ENCODE measurements at places on chromosomes 3 and 15.

- no peak for DNase-seq
Observed at GRCh38 chr3:124441766-124442165, 288.5 kb upstream of the UMPS start.

GRCh38 chr3:10437995-10438901 lies 67.1 kb downstream of the ATP2B2 start:
- no peak for DNase-seq

GRCh38 chr3:122621112-122621511 lies 43.7 kb downstream of the PARP15 start:
- DNase-seq: no peak

DNA sequence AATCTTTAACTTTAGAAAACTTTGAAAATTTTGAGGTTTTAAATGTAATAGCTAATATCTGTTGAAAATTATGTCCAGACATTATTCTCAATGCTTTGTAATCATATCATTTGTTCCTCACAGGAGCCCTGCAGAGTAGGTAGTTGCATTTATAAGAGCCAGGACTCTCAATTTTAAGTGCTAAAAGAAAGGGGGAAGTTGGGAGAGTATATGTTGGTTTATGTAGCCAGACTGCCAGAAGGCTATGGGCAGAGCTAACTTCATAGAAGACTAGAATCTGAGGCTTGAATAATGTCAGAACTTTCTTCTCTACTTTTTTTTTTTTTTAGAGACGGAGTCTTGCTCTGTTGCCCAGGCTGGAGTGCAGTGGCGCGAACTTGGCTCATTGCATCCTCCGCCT lies 9.1 kb downstream of the VPS8 start:
- DNase-seq: no peak

- no peak for DNase-seq
Observed at GRCh38 chr3:122969585-122970469, 57.7 kb downstream of the SEMA5B start.

GRCh38 chr3:156388497-156389448 lies 166.1 kb downstream of the SSR3 start:
- DNase-seq: no peak

- no peak for DNase-seq
Observed at GRCh38 chr15:71512682-71513006, 297.7 kb upstream of the NR2E3 start.

All from activated CD4-positive, alpha-beta T cell treated with anti-CD3 and anti-CD28 coated beads, Interleukin-2, amount 50 U/mL, for 16 hours (primary cell).